T-helper 22 cell (primary cell): ENCODE measurements at places on chromosomes 13 and 19.

DNA sequence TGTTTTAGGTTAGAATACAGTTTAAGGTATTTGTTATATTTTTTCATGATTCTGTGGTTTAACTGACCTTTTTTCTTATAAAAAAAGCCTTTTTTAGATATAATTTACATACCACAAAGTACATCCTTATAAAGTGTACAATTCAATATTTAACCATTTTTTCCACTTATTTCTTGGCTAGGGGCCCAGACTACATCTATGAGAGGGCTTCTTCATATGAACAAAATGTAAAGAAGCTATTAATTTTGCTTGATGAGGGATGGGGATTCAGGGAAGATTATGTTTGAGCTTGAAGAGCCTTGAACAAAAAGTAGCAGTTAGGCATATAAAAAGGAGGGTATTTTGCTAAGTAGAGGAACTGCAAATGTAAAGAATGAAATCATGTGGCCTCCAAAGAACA is 2.2 kb downstream of the CCDC122 start:
- DNase-seq: no peak

- DNase-seq: no peak
These were observed 62.3 kb upstream of the PARP4 start for GRCh38 chr13:24574847-24575246.

GRCh38 chr19:16266586-16266942 is 58.1 kb upstream of the KLF2 start:
- DNase-seq: peak; percentile 63

- no peak for DNase-seq
These were observed 47.4 kb downstream of the SOX1 start for GRCh38 chr13:112114391-112114790.

DNA sequence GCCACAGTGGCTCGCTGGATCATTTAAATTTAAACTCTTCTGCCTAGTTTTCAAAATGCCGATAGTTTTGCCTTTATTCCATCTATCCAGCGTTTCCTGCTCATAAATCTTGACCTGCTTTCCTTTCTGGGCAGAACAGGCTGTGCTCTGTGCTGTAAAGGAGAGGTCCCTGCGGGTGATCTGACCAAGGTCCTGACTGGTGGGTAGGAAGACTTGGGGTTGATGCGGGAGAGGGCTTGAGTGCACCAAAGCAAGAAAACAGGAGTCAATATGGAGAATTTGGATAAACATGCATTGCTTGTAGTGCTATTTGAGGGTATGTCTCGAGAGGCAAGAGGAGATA is 533.6 kb downstream of the MYO16 start:
- DNase-seq: no peak

DNA sequence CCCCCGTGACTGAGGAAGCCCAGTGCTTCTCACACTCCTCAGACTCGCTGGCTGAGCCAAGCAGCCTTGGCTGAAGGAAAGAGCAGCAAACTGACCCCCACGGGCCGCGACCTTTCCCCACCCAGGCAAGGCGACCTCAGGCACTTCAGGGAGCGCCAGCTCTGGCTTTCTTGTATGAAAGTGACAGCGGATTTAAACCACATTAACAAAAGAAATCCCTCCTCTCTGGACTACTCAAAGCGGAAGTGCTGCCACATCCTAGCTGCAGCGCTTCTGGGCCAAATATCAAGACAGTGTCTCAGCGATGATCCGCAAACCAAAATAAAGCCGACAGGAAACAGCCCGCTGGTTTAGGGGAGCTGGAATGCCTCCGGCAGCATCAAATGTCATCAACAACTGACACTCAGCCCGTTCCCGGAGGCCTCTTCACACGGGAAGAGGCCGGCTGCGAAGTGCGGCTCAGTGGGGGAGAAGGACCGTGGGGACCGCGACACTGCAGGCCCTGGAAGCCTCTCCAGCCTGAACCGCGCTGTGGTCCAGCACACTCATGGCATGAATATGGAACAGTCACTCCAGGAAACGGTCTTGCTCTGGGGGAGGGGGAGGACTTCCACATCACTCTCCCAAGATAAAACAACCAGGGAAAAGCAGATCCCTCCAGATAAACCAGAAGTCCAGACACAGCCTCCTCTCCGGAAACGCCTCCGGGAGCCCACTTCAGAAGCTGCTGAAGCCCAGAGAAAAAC is 1.4 kb downstream of the RASA3 start:
- DNase-seq: peak; percentile 69

DNA sequence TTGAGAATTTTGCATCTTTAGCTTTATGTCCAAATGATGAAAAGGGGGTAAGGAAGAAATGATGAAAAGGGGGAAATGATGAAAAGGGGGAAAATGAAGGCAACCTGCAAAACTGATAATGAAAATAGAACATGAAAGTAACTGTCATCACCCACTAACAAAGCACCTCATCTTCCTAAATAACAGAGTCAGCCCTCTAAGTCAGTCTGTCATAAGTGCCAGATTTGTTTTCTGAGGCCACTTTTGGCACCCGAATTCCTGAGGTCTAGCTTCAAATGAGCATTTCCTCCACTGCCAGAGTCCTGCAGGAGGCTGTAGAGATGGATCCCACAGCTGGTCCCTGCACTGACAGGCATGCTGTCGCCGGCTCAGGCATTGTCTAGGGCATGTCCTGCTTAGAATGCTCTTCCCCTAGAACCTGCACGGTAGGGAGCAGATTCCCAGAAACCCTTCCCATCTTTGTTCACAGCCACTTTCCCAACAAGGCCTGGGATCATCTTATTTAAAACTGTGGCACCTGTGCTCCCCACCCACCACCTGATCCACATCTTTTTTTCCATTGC is 25.3 kb downstream of the RAP2A start:
- DNase-seq: no peak

DNA sequence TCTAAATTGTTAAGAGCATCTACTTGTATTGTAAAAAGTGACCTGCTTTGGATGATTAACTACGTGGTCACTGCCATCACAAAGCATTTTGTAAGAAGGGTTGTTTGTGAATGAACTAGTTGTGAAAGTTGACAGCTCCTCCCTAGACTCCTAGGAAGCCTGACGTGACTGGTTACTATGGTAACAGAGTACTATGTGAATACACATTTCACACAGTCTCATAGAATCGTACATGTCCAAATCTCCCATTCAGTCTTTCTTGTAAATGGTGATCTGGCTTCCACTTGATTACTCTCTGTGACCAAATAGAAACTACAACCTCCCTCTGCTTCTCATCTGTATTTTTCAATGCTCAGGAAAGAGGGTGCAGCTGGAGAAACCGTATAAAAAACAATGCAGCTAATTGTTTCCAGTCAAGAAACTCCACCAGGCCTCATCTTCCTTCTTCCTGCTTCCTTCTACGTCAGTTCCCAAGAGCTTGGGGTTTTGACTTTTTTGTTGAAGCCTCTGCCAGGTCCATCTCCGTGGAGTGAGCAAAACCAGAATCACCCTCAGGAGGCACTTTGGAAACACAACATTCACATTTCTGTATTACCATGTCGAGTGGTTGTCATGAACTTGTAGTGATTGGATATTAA is 83.4 kb downstream of the GPC6 start:
- DNase-seq: no peak

- DNase-seq: no peak
These were observed 34.7 kb downstream of the BTBD2 start for GRCh38 chr19:1980809-1981181.

DNA sequence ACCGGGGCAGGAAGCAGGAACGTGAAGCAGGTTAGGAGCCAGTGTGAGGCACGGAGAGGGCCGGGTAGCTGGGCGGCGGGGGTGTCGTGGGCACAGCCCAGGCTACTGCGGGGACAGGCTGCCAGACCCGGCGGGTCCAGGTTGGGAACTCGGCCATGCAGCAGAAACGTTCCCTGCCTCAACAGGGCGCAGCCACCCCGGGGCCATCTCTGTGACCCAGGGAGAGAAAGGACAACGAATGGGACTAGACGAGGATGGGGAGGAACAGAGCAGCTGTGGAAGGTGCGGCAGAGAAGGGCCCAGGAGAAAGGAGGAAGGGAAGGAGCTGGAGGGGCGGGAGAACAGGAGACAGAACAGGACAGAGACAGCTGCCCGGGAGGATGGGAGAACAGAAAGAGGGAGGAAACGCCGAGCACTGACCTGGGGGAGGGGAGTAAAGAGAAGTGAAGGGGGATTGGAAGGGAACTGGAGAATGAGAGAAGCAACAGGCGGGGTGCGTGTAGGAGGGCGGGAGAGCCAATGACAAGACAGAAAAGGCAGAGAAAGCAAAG is 12.9 kb upstream of the GARIN5A start:
- no peak for DNase-seq

GRCh38 chr19:17402982-17403855 is 2.2 kb downstream of the BST2 start:
- DNase-seq: no peak

DNA sequence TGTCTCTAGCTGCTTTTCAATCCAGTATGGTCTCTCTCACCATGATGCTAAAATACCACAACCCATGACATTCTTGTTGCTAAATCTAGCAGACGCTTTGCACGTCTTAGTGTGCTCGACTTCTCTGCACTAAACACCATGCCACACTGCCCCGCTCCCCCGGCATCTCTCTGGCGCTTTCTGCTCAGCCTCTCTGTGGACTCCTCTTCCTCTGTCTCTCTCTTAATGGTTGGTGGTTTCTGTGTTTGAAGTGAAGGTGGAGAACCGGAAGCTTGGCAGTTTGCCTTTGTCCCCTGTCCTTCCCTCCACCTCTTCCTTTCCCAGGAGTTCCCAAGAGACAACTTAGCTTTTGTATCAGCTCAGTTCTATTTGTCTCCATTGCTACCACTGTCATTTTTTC is 8.8 kb downstream of the ERCC5 start:
- no peak for DNase-seq

GRCh38 chr13:100541897-100542825 is 46.4 kb downstream of the GGACT start:
- no peak for DNase-seq

DNA sequence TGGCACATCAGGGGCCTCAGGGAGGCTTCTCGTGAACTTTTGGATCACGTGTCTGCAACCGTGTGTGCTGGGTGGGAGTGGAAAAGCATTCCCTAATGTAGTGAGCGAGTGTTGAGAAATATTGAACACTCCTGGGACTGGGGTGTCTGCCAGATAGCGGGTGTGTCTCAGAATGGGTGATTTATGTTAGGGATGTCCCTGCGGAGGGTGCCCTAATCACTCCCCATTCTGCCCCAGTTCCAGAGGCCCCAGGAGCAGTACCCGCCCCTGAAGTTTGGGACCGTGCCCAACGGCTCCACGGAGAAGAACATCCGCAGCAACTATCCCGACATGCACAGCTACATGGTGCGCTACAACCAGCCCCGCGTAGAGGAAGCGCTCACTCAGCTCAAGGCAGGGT is 24.2 kb upstream of the GRWD1 start:
- DNase-seq: no peak

GRCh38 chr19:3606174-3606689 is 443 bp downstream of the TBXA2R start:
- DNase-seq: no peak

DNA sequence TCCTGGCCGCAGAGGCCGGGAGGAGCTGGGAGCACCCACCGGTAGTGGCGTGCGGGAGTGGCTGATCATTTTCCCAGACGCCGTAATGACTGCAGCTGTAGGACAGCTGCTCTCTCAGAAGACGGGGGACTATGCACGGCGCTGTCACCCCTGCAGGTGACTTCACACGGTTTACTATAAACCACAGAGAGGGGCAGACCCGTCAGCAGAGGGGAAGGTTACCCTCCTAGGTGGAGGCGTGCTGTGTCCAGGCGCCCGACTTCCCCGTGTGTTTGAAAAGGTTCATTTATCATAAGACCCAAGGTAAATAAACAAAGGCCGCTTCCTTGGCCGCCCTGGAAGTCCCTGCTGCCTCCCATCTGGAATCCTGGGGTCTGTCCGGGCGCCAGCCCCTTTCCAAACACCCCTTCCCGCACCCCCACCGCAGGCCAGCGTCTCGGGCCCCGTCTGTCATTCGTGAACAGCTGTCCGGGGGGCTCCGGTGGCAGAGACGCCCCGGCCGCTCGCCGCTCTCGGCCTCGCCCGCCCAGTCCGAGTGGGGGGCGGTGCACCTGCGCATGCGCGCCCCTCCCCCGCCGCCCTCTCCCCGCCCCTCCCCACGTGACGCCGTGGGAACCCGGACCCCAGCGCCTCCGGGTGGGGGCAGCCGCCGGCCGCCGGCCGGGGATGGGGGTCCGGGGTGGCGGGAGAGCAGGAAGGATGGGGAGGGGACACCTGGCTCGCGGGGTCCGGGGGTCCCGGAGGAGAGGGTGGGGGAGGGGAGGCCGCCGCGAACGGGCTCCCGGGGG is 915 bp downstream of the SHC2 start:
- no peak for DNase-seq

GRCh38 chr19:29639086-29639485 is 26.2 kb upstream of the PLEKHF1 start:
- no peak for DNase-seq

DNA sequence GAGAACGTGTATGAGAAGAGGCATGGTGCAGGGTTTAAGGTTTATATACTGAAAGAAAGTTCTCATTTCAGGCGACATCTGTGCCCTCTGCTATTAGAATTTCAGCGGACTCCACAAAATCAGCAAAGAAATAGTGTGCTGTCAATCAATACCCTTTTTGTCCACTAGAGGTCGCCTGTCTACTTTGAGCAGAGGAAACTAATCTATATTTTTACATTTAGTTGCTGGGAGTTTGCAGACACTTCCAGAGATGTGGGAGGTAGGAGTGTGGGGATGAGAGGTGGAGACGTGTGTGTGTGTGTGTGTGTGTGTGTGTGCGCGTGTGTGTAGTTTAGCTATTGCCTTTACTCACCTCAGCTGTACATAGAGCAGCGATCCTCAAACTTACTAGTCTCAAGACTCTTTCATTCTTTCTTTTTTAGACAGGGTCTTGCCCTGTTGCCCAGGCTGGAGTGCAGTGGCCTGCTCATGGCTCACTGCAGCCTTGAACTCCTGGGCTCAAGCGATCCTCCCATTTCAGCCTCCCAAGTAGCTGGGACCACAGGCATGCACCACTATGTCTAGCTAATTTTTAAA is 9.7 kb downstream of the INAFM1 start:
- DNase-seq: no peak

DNA sequence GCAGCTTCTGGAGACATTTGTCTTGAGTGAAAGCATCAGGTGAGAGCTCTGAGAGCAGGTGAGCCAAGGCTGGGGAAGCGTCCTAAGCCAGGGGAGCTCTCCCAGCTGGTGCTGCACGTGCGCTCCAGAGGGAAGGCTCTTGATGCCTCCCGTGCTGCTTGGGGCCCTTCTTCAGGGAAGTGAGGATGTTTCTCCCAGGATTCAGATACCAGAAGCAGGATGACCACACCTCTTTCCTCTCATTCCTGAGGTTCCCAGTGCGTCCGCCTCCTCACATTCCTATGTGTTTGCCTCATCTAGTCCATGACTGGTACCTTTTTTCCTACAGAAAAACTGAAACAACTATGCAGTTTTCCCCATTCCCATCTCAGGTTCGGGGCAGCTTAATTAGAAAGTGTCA is 231.0 kb upstream of the IRS2 start:
- no peak for DNase-seq

GRCh38 chr13:52673465-52673864 is 20.8 kb downstream of the SUGT1 start:
- no peak for DNase-seq

- DNase-seq: no peak
These were observed 194.1 kb downstream of the KLF12 start for GRCh38 chr13:73940098-73940497.

DNA sequence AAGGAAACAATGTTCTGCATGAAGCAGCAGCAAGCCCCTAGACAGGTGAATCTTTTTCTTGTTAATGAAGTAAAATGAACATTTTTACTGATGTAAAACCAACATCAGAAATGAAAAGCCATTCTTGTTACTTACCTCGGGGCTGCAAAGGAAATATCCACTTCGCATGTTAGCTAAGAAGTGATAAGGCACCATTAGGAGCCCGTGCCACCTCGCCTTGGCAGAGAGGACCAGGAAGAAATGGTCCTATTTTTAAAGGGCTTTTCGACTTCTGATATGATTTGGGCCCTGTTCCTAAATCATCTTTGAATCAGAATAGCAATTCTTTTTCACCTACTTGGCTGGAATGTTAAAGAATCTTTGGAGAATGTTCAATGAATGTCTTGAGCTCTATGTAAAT is 183.2 kb downstream of the OXGR1 start:
- no peak for DNase-seq
